ENCODE measurements at places on chromosomes 12 and 14. TPM values are rescaled to one million over a fixed set of nuclear protein-coding genes. Genes with fewer than 3 reads are reported as not detected.

DNA sequence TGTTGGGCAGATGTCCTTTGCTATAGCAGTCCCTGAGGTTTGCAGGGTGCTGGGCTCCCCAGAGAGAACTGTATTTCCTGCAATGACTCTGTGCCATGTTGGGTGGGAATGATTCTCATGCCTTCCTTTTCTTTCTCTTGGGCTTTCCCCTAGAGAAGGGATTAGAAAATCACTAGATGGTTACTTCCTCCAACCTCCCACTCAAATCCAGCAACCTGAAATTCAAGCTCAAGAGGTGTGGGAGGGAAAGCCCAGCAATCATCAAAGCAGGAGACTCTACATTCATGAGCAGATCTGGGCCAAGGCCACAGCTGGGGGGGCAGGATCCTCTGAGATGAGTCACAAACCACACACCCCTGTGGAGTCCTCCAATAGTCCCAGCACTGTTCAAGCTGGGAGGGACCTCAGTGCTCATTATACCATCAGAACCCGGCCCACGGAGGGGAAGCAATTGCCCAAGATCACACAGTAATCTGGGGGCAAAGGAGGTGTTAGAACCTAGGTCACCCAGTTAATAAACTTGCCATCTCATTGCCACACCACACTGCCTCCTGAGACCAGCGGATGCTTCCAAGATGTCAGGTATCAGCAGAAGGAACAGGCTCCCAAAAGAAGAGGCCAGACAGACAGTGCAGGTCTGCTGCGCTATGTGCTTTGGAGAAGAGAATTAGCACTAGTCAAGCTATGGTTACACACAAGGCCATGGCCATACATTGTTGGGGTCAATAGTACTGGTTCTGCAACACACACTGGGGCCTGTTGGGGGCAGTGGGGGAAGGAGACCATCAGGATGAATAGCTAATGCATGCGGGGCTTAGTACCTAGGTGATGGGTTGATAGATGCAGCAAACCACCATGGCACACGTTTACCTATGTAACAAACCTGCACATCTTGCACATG, 65.7 kb downstream of the TTC9 start:
- DNase-seq, result no peak
- H3K4me1 ChIP-seq, result peaks cover 3% of the 10 kb centered on the region
- H3K36me3 ChIP-seq, result no peaks in the 10 kb centered on the region
- H3K4me3 ChIP-seq, result no peak overlapping the region
- no peaks in the 10 kb centered on the region for H3K27me3 ChIP-seq

DNA sequence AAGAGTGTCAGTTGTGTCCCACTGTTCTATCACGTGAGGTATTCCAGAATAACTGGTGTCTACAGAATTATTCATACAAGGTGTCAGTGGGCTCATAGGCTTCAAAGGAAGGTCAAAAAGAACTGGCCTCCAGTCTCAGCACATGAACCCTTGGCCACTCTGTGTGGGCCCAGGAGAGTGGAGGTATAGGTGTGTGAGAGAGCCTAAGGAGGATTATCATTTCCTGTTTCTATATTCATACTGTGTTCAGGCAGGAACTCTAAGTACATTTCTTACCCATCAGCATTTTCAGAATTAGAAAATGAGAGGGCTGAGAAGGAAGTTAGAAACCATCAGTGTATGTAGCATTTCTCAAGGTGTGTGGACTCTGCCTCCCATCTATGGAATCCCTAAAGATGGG, 87.0 kb downstream of the BTG1 start:
- H3K4me1 ChIP-seq, result peaks cover 26% of the 10 kb centered on the region
- H3K27ac ChIP-seq, result peak overlapping the region; percentile 71
- DNase-seq, result no peak
- no peaks in the 10 kb centered on the region for H3K27me3 ChIP-seq
- peaks cover 13% of the 10 kb centered on the region for H3K36me3 ChIP-seq
- H3K4me3 ChIP-seq, result no peak overlapping the region

- H3K27me3 ChIP-seq, result no peaks in the 10 kb centered on the region
- no peak overlapping the region for H3K27ac ChIP-seq
- no peak for DNase-seq
These were observed 5.0 kb downstream of the IGF1 start for GRCh38 chr12:102475355-102475754.

EML5 gene
- total RNA-seq, result 2.2 TPM

DNA sequence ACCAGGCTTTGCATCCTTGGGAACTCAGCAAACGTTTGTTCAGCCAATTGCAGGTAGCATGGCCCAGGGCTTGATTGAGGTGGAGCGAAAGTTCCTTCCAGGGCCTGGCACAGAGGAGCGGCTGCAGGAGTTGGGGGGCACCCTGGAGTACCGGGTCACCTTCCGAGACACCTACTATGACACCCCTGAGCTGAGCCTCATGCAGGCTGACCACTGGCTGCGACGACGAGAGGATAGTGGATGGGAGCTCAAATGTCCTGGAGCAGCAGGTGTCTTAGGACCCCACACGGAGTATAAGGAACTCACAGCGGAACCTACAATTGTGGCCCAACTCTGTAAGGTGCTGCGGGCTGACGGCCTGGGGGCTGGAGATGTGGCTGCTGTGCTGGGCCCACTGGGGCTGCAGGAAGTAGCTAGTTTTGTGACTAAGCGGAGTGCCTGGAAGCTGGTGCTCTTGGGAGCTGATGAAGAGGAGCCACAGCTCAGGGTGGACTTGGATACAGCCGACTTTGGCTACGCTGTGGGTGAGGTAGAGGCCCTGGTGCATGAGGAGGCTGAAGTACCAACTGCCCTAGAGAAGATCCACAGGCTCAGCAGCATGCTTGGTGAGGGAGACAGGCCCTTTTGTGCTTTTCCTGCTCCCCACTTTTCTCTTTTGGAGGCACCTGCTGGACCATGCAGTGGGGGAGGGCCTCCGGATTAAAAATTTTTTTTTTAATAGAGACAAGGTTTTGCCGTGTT, 799 bp downstream of the THTPA start:
- H3K4me1 ChIP-seq, result peaks cover 32% of the 10 kb centered on the region
- H3K27ac ChIP-seq, result peak overlapping the region; percentile 96
- no peak for DNase-seq
- peaks cover 14% of the 10 kb centered on the region for H3K36me3 ChIP-seq

GRCh38 chr12:90428881-90429280, 526.1 kb downstream of the CCER1 start:
- DNase-seq, result no peak
- peaks cover 3% of the 10 kb centered on the region for H3K27me3 ChIP-seq
- H3K36me3 ChIP-seq, result no peaks in the 10 kb centered on the region
- H3K4me1 ChIP-seq, result no peaks in the 10 kb centered on the region
- H3K4me3 ChIP-seq, result no peak overlapping the region

DNA sequence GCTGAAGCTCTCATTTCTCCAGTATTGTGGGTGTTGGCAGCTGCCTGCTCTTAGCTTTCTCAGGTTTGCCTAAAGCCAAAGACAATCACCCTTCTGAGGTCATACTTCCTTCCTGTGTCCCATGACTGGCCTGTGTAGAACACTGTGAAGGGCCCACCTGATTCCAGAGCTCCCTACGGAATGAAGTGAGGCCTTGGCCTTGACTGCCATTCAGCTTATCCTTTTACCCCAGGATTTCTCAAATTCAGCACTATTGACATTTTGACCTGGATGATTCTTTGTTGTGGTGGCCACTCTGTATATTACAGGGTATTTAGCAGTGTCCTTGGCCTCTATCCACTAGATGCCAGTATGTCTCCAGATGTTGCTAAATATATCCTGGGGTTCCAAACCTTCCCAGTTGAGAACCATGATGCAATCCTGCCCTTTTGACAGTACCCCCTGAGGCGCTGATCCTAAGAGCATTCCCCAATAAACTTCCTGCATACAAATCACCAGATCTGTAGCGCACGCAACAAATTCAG, 112.3 kb upstream of the KRR1 start:
- H3K4me3 ChIP-seq, result no peak overlapping the region
- peaks cover 10% of the 10 kb centered on the region for H3K27me3 ChIP-seq
- peaks cover 1% of the 10 kb centered on the region for H3K36me3 ChIP-seq
- DNase-seq, result no peak
- peaks cover 8% of the 10 kb centered on the region for H3K4me1 ChIP-seq
- no peak overlapping the region for H3K27ac ChIP-seq

GRCh38 chr12:6752167-6752920, 597 bp downstream of the MLF2 start:
- H3K27me3 ChIP-seq, result peaks cover 8% of the 10 kb centered on the region
- peaks cover 28% of the 10 kb centered on the region for H3K36me3 ChIP-seq
- H3K4me3 ChIP-seq, result peak overlapping the region; percentile 95
- H3K27ac ChIP-seq, result peak overlapping the region; percentile 98
- H3K4me1 ChIP-seq, result peaks cover 23% of the 10 kb centered on the region

HELB gene
- total RNA-seq, result 35.8 TPM

DNA sequence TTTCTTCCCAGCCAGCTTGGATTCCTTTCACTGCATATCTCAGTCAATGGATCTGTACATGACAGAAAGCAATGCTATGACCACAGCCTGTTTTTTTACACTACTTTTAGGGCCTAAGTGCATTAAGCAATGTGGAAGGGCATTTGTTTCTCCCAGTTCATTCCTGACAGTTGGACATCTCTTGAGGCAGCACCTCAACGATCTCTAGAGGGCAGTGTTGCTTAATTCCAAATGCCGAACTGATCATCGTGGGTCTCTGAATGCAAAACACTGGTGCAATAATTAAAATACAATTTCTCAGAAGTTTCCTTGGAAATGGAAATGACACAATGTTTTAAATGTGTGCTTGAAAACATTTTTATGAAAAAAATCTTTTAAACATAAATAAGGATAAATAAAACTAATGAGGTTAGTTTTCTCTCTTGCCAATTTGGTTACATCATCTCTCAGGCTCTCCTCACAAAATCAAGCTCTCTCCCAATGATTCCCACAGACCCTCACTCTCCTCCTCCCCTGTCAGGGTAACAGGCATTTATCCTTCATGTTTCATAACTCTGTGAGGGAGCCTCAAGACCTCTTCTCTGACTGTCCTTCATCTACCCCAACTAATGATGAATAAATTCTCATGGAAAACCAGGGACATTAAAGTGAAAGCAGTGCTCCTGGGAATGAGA, 192.4 kb upstream of the SLC16A7 start:
- DNase-seq, result no peak
- H3K27ac ChIP-seq, result no peak overlapping the region
- H3K36me3 ChIP-seq, result no peaks in the 10 kb centered on the region
- H3K27me3 ChIP-seq, result peaks cover 2% of the 10 kb centered on the region
- H3K4me3 ChIP-seq, result peak overlapping the region; percentile 18
- peaks cover 6% of the 10 kb centered on the region for H3K4me1 ChIP-seq

POTEM gene
- not detected for total RNA-seq

- no peak overlapping the region for H3K27ac ChIP-seq
- no peak overlapping the region for H3K4me3 ChIP-seq
- DNase-seq, result no peak
- no peaks in the 10 kb centered on the region for H3K4me1 ChIP-seq
- no peaks in the 10 kb centered on the region for H3K36me3 ChIP-seq
These were observed 164.8 kb downstream of the AACS start for GRCh38 chr12:125229878-125230530.

RPL10L gene
- not detected for total RNA-seq

GRCh38 chr14:100371773-100372172, 48.6 kb downstream of the SLC25A47 start:
- peak overlapping the region; percentile 68 for H3K4me3 ChIP-seq
- peaks cover 41% of the 10 kb centered on the region for H3K36me3 ChIP-seq
- H3K27me3 ChIP-seq, result no peaks in the 10 kb centered on the region
- H3K4me1 ChIP-seq, result peaks cover 60% of the 10 kb centered on the region

- H3K4me1 ChIP-seq, result no peaks in the 10 kb centered on the region
- H3K27me3 ChIP-seq, result no peaks in the 10 kb centered on the region
- no peak overlapping the region for H3K27ac ChIP-seq
- no peak overlapping the region for H3K4me3 ChIP-seq
These were observed 302.5 kb downstream of the NUAK1 start for GRCh38 chr12:105836242-105836622.

- H3K27me3 ChIP-seq, result no peaks in the 10 kb centered on the region
- no peaks in the 10 kb centered on the region for H3K4me1 ChIP-seq
- H3K4me3 ChIP-seq, result no peak overlapping the region
- H3K36me3 ChIP-seq, result peaks cover 37% of the 10 kb centered on the region
These were observed 29.4 kb upstream of the GALNT8 start for GRCh38 chr12:4690760-4691159.

DNA sequence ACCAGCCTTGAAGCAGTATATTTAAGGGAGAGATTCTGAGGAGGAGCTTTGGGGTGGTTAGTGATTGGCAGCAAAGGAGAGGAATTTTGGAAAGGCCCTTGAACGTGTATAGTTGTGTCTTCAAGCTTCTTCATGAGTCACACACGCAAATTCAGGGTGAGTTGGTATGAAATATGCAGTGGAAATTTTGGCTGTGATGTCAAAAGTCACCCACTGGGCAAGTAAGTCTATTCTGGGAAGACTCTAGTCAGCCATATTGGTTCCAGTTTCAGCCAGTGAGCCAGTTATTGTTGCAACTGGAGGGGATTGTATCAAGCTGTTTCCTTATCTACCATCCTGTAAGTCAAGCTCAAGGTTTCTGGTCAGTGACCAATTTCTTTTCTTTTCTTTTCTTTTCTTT, 32.0 kb upstream of the VASH1 start:
- H3K27ac ChIP-seq, result no peak overlapping the region
- H3K27me3 ChIP-seq, result peaks cover 46% of the 10 kb centered on the region
- no peak overlapping the region for H3K4me3 ChIP-seq
- no peaks in the 10 kb centered on the region for H3K4me1 ChIP-seq

DNA sequence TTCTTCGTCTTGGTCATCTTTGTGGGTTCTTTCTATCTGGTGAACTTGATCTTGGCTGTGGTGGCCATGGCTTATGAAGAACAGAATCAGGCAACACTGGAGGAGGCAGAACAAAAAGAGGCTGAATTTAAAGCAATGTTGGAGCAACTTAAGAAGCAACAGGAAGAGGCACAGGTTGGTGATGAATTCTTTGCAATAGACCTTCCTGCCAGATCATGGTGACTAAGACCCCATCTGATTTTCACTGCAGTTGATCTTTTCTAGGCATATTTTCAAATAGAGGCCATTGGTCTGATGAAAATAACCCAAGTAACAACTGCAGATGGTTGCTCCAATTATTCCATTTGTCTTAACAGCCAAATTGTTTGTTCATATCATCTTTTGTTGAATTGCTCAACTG, 114.4 kb downstream of the SCN8A start:
- no peak overlapping the region for H3K27ac ChIP-seq
- no peaks in the 10 kb centered on the region for H3K27me3 ChIP-seq
- no peak overlapping the region for H3K4me3 ChIP-seq
- peaks cover 2% of the 10 kb centered on the region for H3K4me1 ChIP-seq
- H3K36me3 ChIP-seq, result peaks cover 3% of the 10 kb centered on the region

- H3K36me3 ChIP-seq, result peaks cover 7% of the 10 kb centered on the region
- DNase-seq, result no peak
- no peaks in the 10 kb centered on the region for H3K27me3 ChIP-seq
- peaks cover 29% of the 10 kb centered on the region for H3K4me1 ChIP-seq
- H3K27ac ChIP-seq, result no peak overlapping the region
- no peak overlapping the region for H3K4me3 ChIP-seq
These were observed 138.9 kb upstream of the CCND2 start for GRCh38 chr12:4134448-4135263.

- H3K4me1 ChIP-seq, result peaks cover 10% of the 10 kb centered on the region
- H3K36me3 ChIP-seq, result no peaks in the 10 kb centered on the region
- H3K27me3 ChIP-seq, result peaks cover 7% of the 10 kb centered on the region
- no peak overlapping the region for H3K4me3 ChIP-seq
These were observed 57.8 kb downstream of the VWF start for GRCh38 chr12:6066651-6067050.

NFYB gene
- 24.8 TPM for total RNA-seq

Data from activated naive CD8-positive, alpha-beta T cell treated with anti-CD3 and anti-CD28 coated beads, Interleukin-2, amount 10 ng/mL, durations not matched to agents 7 days and 5 days (primary cell).